IgD-negative memory B cell (primary cell): ENCODE measurements at places on chromosomes 7 and 10. TPM values are rescaled to one million over a fixed set of nuclear protein-coding genes. Genes with fewer than 3 reads are reported as not detected.

Gene SNX10
- polyA plus RNA-seq: 112 TPM

Gene OLAH
- not detected for polyA plus RNA-seq

Gene ZNF804B
- not detected for polyA plus RNA-seq

Gene SFRP5
- not detected for polyA plus RNA-seq

Gene SEC31B
- polyA plus RNA-seq: 0.13 TPM

Gene CYP3A5
- 0.16 TPM for polyA plus RNA-seq

Gene SPDYE8
- 0.19 TPM for polyA plus RNA-seq

Gene HOXA1
- polyA plus RNA-seq: 0.24 TPM

Gene IDI2
- not detected for polyA plus RNA-seq

Gene PLAC9
- polyA plus RNA-seq: not detected

Gene ASB13
- polyA plus RNA-seq: 6.6 TPM

Gene ORC5
- 16.9 TPM for polyA plus RNA-seq

Gene CALCR
- polyA plus RNA-seq: not detected

Gene FGL2
- polyA plus RNA-seq: 23.7 TPM

Gene MET
- not detected for polyA plus RNA-seq

Gene GALNT11
- polyA plus RNA-seq: 24.2 TPM

Gene TCAF1
- polyA plus RNA-seq: 10.2 TPM

Gene SEMA3A
- 0.08 TPM for polyA plus RNA-seq

Gene ASIC3
- polyA plus RNA-seq: not detected

Gene AGMO
- polyA plus RNA-seq: not detected

Gene GPR15LG
- polyA plus RNA-seq: not detected

Gene DLD
- polyA plus RNA-seq: 45.2 TPM

Gene PTPRE
- polyA plus RNA-seq: 11.2 TPM

Gene UPK3BL1
- polyA plus RNA-seq: 32.3 TPM

Gene STRA8
- polyA plus RNA-seq: not detected

Gene BUB3
- polyA plus RNA-seq: 148 TPM

Gene NME8
- polyA plus RNA-seq: not detected

Gene CALHM3
- not detected for polyA plus RNA-seq

Gene SEMA3E
- not detected for polyA plus RNA-seq

Gene JAZF1
- 13.7 TPM for polyA plus RNA-seq

Gene PALD1
- polyA plus RNA-seq: 0.08 TPM

Gene BEND7
- polyA plus RNA-seq: not detected

Gene FOXP2
- polyA plus RNA-seq: not detected

Gene ASL
- polyA plus RNA-seq: 21.8 TPM

Gene H2BK1
- polyA plus RNA-seq: not detected

Gene ERVW-1
- polyA plus RNA-seq: 0.06 TPM

Gene FAM107B
- 113 TPM for polyA plus RNA-seq

Gene XRCC2
- polyA plus RNA-seq: 0.43 TPM

Gene SLC26A3
- polyA plus RNA-seq: not detected

Gene CTAGE8
- 0.33 TPM for polyA plus RNA-seq

Gene DLX5
- not detected for polyA plus RNA-seq

Gene NUTM2E
- not detected for polyA plus RNA-seq
